ENCODE measurements at places on chromosomes 5 and 9. TPM values are rescaled to one million over a fixed set of nuclear protein-coding genes. Genes with fewer than 3 reads are reported as not detected.

GRCh38 chr5:172852490-172853354 is 18.7 kb downstream of the ERGIC1 start:
- DNase-seq, result no peak

DNA sequence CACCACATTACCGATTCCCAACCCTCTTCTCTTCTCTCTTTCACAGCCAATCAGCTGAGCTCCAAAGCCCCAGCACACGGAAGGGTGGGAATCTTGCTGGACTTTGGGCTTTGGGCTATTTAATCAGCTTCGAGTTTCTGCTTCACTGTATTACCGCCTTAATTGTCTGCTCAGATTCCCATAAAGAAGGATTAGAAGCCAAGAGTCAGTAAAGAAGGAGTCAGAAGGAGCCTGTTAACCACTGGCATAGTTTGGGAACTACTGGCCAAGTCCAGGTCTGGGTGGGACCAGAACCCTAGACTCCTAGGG is 4.4 kb downstream of the SPRY4 start:
- no peak for DNase-seq

DNA sequence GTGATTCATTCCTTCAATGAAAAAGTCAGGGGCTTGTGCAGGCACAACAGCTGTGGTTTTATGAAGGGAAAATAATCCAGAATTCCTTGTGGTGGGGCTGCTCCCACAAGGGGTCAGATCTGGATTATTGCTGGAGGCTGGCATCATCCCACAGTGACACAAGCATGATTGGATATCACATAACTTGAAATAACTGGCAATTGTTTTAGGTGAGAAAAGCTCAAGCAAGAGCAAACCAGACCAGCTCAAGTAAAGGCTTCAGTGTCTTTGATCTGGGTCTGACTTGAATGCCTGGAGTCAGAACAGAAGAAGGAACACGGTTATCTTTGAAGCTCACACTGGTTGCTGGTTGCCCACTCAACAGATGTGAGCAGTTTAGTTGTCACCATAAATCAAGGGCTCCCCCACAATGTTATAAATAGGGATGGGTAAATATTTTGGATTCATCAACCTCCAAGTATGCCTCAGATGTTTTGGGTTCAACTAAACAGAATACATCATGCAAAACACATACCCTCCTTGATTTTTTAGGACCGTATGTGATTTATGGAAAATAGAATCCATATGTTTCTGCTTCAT is 3.1 kb upstream of the ZNF474 start:
- DNase-seq, result peak; percentile 77

GRCh38 chr9:120698766-120699165 is 15.5 kb downstream of the MEGF9 start:
- no peak for DNase-seq

GRCh38 chr5:111461934-111462333 is 50.4 kb downstream of the STARD4 start:
- no peak for DNase-seq

DNA sequence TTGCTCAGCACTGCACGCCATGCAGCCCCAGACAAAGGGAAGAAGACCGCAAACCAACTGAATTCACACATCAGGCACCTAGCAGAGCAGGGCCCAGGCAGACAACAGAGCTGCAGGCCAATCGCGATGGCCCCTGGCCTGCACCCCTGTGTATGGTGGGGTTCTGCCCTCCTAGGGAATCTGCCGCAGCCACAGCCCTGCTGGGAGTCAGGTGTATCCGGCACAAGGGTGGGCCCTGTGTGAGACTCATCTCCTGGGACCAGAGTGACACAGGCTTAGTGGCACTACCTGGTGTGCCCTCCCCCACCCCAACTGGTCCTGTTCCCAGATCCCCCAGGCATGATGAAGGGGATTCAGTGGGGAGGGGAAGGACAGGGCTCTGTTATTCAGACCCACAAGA is 122.8 kb downstream of the ATPSCKMT start:
- DNase-seq, result no peak

- peak; percentile 23 for DNase-seq
These were observed 22.5 kb upstream of the POMT1 start for GRCh38 chr9:131480258-131480657.

DNA sequence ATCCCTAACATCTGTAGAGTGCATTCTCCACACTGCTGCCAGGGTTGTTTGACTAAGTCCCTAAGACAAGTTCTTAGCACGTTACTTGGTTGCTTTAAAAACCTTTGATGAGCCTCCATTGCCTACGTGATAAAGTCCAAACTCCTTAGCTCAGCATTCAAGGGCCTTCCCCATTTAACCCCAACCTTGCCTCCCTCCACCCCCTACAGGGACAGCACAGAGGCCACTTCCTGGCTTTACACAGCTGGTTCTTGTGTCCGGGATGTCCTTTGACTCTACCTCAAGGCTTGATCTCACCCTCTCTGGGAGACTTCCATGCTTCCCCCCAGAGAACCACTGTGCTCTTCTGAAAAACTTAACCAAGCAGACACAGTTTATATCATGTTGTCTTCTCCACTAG is 29.4 kb downstream of the FAM240B start:
- DNase-seq, result no peak

DNA sequence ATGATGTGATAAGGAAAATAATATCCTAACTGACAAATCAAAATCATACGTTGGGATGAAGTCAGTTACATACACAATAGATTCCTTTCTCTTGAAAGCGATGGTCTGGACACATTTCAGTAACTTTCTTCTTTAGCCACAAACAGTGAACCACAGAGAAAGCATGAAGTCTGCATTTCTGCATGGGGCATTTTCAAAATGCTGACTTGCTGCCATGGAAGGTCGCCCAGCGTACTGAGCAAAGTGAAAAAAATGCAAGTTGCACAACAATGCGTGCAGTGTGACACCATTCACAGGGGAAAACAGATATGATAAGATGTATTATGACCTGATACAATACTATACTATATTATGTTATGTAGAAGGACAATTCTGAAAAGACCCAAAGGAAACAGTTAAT is 146.3 kb downstream of the SNX18 start:
- peak; percentile 79 for DNase-seq

GRCh38 chr9:100554935-100555401 is 22.9 kb upstream of the CAVIN4 start:
- DNase-seq, result peak; percentile 46

- no peak for DNase-seq
These were observed 45.7 kb downstream of the CXXC5 start for GRCh38 chr5:139693676-139694364.

DNA sequence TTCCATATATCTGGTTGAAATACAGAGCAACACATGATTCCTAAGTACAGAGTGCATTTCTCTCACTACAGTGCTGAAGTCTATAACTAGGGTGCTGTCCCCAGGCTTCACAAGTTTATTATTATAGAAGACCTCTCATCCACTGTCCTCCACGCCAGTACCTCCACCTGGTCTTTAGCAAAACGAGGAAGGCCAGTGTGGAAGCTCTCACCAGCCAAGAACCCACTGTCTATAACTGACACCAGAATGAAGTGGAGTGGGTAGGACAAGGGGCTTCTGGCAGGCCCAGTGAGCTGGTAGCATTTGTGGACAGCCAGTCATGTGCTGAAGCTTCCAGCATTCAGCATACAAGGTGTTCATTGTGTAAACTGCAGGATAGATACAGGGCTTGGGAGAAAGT is 430.7 kb downstream of the GADD45G start:
- DNase-seq, result no peak

GRCh38 chr9:120892748-120893610 is 16.0 kb upstream of the PHF19 start:
- DNase-seq, result peak; percentile 91

GRCh38 chr9:119181561-119181960 is 187.7 kb downstream of the BRINP1 start:
- DNase-seq, result no peak

DNA sequence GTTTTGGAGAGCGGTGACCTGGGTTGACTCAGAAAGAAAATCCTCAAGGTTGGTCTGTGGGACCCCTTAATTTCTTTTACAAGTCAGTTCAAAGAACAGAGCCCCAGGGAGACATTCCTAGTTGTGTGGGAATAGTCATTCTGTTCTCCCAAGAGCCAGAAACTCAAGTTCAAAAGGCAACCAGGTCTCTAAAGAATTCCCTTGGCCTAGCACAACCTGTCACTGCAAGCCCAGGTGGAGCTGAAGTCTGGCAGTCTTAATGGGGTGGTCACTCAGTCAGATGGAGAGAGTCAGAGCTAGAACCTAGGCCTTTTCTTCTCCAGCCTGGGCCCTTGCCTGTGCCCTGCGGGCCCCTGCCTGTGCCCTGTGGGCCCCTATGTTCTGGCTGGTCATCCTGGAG is 37.5 kb upstream of the CDKN2AIPNL start:
- DNase-seq, result peak; percentile 34

DNA sequence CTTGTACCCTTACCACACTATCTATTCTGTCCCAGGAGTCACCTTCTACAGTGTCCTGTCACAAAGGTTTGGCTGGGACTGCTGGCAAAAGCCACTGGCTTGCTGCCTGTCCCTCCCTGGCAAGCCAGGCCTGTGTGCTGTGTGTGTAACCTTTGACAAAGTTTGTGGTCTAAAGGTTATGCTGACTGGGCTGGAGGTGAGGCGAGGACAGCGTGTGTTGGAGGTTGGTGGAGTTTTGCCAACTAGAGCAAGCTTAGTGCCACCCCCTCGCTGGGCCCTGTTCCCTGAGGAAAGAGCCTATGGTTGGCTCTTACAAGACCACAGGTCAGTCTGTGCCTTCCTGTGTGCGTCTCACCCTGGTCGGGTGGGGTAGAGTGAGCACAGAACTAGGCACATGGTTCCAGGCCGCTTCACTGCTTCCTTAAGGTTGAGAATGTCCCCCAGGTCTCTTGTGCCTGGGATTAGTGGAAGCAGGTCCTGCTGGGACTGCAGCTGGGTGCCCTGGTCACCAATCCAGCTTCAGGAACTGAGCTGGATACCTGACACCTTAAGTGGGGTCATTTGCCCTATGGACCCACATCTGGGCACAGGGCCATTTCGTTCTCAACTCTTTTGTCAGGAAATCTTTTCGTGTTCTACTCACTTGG is 152.2 kb downstream of the GADD45G start:
- DNase-seq, result no peak

DNM1 gene
- total RNA-seq, result 0.67 TPM

WNT8A gene
- total RNA-seq, result not detected

ADAM19 gene
- 1.0 TPM for total RNA-seq

SNX2 gene
- total RNA-seq, result 64.9 TPM

IDNK gene
- 0.67 TPM for total RNA-seq

PNPLA7 gene
- 1.3 TPM for total RNA-seq

CDC25C gene
- total RNA-seq, result 5.8 TPM
